CD8-positive, alpha-beta memory T cell (primary cell): ENCODE measurements at places on chromosomes 13 and 19.

GRCh38 chr13:89212186-89212585 lies 1541.0 kb downstream of the SLITRK5 start:
- H3K4me1 ChIP-seq = no peaks in the 10 kb centered on the region
- no peaks in the 10 kb centered on the region for H3K27me3 ChIP-seq
- DNase-seq = no peak
- H3K36me3 ChIP-seq = no peaks in the 10 kb centered on the region

- no peak overlapping the region for H3K27ac ChIP-seq
- no peak overlapping the region for H3K4me3 ChIP-seq
- H3K4me1 ChIP-seq = no peaks in the 10 kb centered on the region
- DNase-seq = no peak
- no peaks in the 10 kb centered on the region for H3K36me3 ChIP-seq
- no peaks in the 10 kb centered on the region for H3K27me3 ChIP-seq
These were observed 45.8 kb downstream of the TNFSF13B start for GRCh38 chr13:108315273-108315672.

DNA sequence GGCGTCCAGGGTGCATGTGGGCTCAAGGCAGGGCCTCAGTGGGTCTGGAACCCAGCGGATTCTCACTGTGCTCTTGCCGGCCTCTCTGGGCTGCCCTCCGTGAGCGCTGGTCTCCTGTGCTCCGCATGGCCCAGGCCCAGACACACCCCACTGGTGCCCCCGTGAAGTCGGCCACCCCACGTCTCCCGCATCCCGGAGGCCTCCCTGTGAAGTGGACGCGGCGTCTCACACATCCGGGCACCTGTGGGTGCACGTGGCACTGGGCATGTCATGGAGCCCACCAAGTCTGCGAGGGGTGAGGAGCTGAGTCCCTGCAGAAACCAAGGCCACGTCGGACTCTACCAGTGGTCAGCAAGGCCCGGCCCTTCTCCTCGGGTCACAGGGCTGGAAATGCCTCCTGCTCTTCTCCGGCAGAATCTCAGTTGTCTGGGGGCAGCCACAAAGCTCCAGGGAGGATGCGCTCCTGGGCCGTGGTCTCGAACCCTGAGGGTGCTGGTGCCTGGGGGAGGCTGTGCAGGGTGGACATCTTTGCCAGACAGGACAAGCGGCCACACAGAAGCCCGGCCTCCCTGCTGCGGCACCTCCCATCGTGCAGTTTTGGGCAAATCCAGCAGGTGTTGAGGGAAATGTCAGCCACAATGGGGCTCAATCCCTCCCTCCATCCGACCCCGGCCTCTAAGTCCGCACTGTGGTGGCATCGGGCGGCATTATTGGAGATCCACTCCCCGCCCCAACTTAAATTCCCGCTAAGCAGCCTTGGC lies 2.2 kb downstream of the C13orf46 start:
- H3K27me3 ChIP-seq = no peaks in the 10 kb centered on the region
- H3K4me1 ChIP-seq = no peaks in the 10 kb centered on the region
- DNase-seq = no peak
- peaks cover 20% of the 10 kb centered on the region for H3K36me3 ChIP-seq
- H3K27ac ChIP-seq = no peak overlapping the region

DNA sequence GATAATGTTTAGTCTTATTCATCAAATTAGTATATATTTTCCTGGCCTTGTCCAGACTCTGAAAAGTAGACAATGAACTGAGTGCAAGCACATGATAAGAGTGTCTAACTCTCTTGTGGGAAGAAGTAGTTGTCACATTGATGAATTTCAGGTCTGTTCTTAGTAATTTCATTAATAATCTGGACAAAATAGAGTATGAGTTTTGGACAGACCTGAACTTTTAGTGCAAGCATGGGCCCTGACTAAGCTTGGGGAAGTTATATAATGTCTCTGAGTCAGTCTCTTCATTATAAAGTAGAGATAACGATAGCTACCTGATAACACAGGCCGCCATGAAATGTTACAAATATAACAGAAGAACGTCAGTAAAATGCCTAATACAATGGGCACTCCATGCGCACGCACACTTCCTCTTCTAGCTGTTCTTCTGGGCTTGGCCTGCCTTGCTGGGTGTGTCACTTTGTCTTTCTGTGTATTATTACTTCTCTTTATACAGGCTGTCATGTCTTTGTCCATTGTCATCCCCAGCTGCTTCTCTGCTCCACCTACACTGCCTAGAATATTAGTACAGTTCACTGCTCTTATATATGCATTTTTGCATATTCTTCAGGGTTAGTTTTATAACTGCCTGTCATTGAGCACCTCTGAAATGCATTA lies 129.1 kb upstream of the HTR2A start:
- H3K36me3 ChIP-seq = no peaks in the 10 kb centered on the region
- H3K27me3 ChIP-seq = no peaks in the 10 kb centered on the region
- DNase-seq = no peak
- H3K27ac ChIP-seq = no peak overlapping the region

GRCh38 chr19:32789429-32789828 lies 69.9 kb downstream of the TDRD12 start:
- DNase-seq = no peak
- H3K4me1 ChIP-seq = peaks cover 14% of the 10 kb centered on the region
- H3K36me3 ChIP-seq = no peaks in the 10 kb centered on the region

GRCh38 chr13:37899753-37900152 lies 30.2 kb upstream of the TRPC4 start:
- H3K4me3 ChIP-seq = no peak overlapping the region
- H3K27me3 ChIP-seq = no peaks in the 10 kb centered on the region

DNA sequence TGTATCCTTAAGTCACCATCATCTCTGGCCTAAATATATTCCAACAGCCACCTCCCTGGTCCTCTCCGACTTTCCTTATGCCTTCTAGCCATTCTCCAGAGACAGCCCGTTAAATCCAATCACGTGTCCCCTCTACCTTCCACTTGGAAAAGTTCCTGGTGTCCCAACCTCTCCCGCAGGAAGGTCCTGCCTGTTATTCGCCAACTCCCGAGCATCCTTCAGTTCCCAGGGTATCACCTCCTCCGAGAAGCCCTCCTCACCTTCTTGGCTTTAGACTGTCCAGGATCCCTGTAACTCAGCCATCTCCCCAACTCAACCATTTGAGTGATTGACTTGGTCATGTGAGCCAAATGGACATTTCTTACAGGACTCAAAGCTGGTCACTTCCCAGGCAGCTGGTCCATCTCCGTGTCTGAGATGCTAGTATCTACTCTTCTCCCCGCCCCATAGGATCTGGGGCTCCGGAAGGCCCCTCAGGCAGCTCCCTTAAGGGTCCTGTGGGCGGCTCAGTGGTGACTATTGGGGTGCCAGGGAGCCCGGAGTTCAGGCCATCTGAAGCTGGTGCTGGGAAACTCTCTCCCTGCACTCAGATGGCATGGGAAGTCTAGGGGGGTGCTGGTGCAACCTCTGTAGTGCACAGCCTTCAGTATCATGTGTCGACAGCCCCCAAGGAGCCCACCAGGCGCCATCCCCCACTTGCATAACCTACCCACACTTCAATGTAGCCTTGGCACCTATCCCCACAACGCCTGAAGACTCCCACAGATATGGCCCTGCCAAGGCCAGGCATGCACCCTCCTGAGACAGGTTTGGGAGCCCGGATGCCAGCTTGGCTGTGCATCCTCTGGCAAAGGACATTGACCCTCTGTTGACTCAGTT lies 27.9 kb upstream of the NANOS3 start:
- H3K27ac ChIP-seq = no peak overlapping the region
- H3K4me1 ChIP-seq = peaks cover 48% of the 10 kb centered on the region
- no peak for DNase-seq
- H3K36me3 ChIP-seq = no peaks in the 10 kb centered on the region

- DNase-seq = no peak
- H3K4me1 ChIP-seq = peaks cover 7% of the 10 kb centered on the region
- no peak overlapping the region for H3K27ac ChIP-seq
- no peaks in the 10 kb centered on the region for H3K36me3 ChIP-seq
- H3K27me3 ChIP-seq = peaks cover 26% of the 10 kb centered on the region
These were observed 76.6 kb downstream of the ZIC5 start for GRCh38 chr13:99894840-99895443.
